ENCODE measurements at places on chromosomes 5 and 9. TPM values are rescaled to one million over a fixed set of nuclear protein-coding genes. Genes with fewer than 3 reads are reported as not detected.
A peak's percentile ranks its signal among the peaks of the same experiment; 100 is the strongest.

The ZSWIM6 gene
- 4.1 TPM for total RNA-seq

The PDE8B gene
- total RNA-seq: 0.27 TPM

The PLPP7 gene
- total RNA-seq: not detected

The CCDC187 gene
- not detected for total RNA-seq

The HRCT1 gene
- total RNA-seq: not detected

The OTP gene
- total RNA-seq: not detected

The C9orf153 gene
- total RNA-seq: 0.66 TPM

The FAM153A gene
- total RNA-seq: 115 TPM

DNA sequence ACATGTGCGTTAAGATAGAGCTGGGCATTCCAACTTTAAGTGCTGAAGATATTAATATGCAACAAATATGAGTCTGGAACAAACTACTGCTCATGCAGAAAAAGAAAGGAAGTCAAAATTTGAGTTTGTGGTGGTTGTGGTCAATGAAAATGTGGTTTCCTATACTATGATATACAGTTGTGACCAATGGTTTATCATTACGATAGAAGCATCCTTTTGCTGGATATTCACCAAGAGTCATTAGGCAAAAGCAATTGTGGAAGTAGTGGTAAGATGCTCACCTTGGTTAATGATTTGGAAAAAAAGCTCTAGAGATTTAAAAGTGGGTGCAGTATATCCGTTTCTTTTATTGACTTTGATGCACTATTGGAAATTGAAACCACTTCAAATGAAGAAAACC lies 1007.0 kb downstream of the NR2F1-AS1 start:
- no peak for DNase-seq

DNA sequence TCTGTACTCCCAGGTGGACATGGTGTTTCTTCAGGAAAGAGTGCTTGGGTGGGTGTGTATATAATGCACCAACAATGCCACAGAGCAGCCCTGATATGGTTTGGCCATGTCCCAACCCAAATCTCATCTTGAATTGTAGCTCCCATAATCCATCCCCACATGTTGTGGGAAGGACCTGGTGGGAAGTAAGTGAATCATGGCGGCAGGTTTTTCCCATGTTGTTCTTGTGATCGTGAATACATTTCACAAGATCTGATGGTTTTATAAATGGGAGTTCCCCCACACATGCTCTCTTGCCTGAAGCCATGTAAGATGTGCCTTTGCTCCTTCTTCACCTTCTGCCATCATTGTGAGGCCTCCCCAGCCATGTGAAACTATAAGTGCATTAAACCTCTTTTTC lies 158.5 kb downstream of the NR3C1 start:
- no peak for DNase-seq

- no peak for DNase-seq
Observed at GRCh38 chr5:136202469-136203205, 9.7 kb upstream of the SMIM32 start.

DNA sequence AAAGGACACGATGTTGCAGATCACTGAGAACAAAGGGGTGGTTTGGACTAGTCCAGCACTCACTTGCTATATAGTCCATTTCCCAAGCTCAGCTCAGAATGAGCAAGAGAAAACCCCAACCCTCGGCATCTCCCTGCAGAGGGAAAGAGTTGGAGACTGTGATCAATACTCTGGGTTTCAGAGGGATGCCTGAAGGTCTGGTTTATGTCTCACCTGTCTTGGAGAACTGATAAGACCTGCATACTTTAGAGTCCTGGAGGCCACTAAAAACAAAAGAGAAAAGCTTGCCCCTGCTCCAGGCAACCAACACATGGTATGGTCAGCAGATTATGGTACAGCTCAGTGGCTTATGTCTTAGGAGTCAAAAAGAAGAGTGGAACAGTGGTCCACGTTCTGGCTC lies 1006.9 kb downstream of the CDH9 start:
- no peak for DNase-seq

- no peak for DNase-seq
Observed at GRCh38 chr9:97526895-97527575, 25.6 kb downstream of the TMOD1 start.

- no peak for DNase-seq
Observed at GRCh38 chr5:115599502-115599901, 2.8 kb downstream of the TICAM2 start.

- no peak for DNase-seq
Observed at GRCh38 chr5:92917044-92917443, 664.0 kb downstream of the NR2F1-AS1 start.

DNA sequence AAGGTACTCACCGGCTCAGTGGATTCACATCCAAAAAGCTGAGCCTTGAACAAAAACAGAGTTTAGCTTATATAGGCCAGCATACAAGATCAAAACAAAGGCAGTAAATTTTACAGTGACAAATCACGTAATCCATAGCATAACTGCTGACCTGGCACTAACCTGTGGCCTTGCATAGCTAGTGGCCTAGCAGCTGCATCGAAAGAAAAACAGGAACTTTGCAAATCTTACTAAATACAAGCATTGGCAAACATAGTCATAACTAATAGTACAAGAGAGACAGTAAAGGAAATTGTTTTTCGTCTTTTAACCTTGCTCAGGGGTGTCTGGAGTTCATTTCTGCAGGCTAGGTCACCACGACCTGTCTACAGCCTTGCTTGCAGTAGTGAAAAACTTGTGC lies 4.8 kb downstream of the HSDL2 start:
- no peak for DNase-seq

DNA sequence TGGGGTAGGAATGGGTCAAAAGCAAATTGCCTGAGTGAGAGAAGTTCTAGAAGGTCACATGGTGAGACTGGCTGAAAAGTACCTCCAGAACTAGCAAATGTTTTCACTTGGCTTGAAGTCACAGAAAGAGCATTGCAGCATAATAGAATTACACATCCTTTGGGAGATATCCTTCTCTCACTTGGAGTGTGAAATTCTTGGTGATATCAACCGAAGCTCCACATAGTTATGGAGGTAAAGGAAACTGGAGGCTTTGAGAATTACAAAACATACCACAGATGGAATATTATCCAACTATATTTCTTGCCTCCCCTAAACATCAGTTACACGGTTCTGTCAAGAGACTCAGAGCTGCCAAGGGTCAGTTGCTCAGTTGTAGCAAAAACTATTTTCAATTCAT lies 182.4 kb downstream of the SEMA5A start:
- DNase-seq: no peak

DNA sequence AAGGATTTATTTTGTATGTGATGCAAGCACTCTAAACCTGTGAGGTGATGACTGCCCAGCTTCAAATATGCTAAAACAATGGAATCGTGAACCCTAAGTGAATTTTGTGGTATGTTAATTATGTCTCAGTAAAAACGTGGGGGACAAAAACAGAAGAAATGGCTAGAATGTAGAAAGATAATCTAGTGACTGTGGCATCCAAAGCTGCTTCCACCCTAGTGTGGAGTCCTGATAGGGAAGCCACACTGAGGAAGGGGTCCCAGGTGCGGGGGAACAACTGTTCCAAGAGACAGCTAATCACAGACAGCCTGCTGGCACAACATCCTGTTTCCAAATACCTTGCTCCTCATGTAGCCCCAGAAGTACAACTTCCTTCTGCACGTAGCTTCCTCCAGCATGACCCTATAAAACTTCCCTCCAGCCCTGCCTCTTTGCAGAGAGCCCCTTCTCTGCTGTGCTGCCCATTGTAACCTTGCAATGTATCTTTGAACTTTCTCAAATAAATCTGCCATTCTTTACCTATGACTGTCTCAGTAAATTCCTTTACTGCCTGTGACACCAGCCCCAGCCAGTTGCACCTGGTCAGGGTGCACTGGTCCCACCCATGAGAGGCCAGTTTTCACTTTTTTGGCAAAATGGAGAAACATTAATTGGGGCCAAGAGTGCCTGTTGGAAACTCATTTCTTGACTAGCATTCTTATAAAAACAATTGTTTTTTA lies 4.9 kb downstream of the GMCL2 start:
- DNase-seq: no peak

GRCh38 chr9:26880262-26880661 lies 12.3 kb downstream of the CAAP1 start:
- DNase-seq: no peak

GRCh38 chr5:133254803-133255202 lies 203.0 kb downstream of the HSPA4 start:
- DNase-seq: no peak

- DNase-seq: no peak
Observed at GRCh38 chr5:84272771-84273516, 111.7 kb downstream of the EDIL3 start.

GRCh38 chr9:2872250-2872930 lies 28.5 kb upstream of the PUM3 start:
- no peak for DNase-seq

DNA sequence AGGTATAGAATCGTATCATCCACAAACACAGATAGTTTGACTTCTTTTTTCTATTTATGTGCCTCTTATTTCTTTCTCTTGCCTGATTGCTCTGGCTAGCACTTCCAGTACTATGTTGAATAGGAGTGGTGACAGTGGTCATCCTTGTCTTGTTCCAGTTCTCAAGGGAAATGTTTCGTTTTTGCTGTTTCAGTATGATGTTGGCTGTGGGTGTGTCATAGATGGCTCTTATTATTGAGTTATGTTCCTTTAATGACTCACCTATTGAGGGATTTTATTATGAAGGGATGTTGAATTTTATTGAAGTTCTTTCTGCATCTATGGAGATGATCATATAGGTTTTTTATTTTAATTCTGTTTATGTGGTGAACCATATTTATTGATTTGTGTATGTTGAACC lies 70.3 kb downstream of the ENC1 start:
- DNase-seq: no peak

- DNase-seq: no peak
Observed at GRCh38 chr9:20208961-20209371, 413.3 kb downstream of the MLLT3 start.

DNA sequence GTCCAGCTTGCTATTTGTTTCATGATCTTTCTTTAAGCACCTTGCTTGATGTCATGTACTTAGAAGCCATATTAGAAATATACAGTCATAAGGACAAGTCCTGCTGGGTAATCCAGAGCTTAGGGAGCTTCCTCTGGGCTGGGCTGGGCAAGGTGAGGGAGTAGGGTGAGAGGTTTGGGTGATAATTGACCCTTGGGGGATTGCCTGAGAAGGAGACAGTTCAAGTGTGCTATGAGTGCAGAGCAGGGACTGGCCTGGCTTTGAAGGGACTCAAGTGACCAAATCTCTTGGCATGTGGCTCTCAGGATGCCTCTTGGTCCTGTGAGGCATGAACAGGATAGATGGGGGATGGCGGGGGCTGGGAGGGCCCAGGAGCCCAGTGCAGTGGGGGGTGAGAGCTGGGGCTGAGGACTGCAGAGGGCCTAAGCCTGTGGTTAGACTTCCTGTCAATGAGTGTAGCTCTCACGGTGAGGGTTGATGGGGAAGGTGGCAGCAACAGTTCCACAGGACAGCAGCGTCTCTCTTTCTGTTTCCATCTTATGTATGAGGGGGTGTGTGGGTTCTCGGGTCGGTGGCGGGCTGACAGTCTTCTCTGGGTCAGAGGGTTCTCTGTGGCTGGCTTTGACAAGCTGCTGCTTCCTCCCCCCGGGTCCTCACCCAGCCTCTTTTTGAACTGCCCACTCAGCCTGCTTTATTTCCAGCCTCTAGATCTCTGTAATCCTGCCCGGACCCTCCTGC lies 53.5 kb downstream of the RGS3 start:
- peak; percentile 86 for DNase-seq

Data from CD4-positive, alpha-beta T cell (primary cell).